ENCODE measurements at places on chromosomes 1 and 21.

DNA sequence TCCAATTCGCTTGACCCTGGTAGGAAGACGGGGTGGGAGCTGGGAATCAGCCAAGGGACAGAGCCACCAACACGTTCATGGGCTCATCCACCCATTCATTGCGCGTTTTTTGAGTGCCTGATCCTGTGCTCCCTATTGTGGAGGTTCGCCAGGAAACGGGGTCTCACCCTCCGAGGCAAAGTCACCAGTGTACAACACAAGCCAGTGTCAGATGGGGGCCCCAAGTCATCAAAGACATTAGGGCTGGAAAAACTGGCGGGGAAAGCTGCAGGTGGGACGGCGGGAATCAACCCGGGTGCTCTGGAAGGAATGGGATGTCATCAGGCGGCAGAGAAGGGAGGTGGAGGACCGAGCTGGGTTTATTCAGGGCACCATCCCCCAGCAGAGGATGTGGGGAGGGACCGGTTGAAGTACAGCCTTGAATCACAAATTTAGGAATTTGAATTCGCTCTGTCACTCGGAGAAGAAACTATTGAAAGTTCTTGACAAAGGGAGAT, 667 bp upstream of the NID1 start:
- no peak for DNase-seq

DNA sequence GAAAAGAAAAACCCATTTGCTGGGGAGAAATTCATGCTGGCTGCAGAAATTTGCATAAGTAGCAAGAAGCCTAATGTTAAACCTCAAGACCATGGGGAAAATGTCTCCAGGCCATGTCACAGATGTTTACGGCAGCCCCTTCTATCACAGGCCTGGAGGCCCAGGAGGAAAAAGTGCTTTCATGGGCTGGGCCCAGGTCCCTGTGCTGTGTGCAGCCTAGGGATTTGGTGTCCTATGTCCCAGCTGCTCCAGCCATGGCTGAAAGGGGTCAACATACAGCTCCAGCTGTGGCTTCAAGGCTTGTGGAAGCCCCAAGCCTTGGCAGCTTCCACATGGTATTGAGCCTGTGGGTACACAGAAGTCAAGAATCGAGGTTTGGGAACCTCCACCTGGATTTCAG, 93.0 kb downstream of the HFM1 start:
- DNase-seq, result no peak

DNA sequence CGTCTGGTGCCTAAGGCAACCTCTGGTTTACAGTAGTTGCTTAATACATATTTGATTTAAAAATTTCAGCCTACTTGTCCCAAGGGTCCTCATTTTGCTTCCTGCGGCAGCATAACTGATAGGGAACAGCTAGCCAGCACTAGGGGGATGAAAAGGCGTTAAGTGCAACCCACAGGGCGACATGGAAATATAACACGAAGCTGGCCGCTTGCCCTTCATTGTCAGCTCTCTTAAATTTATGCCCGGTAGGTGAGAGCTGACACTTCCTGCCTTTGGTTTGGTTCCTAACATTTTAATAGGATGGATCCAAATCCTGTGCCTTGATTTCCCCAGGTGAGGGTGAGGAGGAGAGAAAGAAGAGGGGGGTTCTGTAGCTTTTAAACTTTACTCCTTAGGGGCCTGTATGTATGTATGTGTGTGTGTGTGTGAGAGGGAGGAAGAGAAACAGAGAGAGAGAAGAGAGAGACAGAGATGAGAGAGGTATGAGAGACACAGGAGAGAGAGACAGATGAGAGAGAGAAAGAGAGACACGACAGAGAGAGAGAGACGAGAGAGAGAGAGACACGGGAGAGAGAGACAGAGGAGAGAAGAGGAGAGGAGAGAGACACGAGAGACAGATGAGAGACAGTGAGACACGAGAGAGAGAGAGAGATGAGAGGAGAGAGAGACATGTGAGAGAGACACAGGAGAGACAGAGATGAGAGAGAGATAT, 938 bp upstream of the ACTN2 start:
- no peak for DNase-seq

- no peak for DNase-seq
Measured at GRCh38 chr21:43703035-43703880, 15.7 kb upstream of the PDXK start.

DNA sequence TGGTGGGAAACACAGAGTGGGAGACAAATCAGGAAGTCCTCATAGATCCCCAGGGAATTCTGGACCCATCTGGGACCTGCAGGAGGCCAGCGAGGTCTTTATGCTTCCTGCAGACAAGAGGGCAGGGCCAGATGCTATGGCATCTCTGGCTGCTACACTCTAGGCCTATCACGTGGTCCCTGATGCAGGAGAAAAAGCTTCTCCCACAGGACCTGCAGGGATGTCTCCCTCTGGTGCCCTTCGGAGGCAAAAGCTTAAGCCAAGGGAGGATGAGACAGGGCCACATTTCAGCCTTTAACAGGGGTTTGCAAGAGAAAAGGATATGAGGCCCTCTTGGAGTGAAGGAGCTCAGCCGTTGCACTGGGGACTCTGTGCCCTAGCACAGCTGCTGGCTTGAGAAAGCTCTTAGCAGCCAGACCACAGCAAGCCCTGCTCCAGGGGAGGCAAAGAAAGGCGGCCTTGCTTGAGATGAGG, 243.0 kb downstream of the C1orf94 start:
- no peak for DNase-seq

DNA sequence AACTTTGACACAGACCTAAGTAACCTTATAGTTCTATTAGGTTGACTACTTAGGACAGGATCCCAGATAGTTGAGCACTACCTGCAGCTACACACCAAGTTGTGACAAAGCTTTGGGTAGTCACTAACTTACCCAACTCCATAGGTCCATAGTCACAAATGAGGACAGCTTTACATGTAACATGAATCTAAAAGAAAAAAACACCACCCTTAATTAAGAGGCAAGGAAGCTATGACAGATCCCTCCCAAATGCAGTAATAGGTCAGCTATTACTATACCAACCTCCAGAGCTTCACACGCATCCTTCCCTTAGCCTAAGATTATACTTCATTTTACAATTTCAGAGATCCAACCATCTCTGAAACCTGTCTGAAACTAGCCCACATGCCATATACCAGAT, 12.7 kb upstream of the RAB42 start:
- no peak for DNase-seq

GRCh38 chr1:41097105-41097504, 75.6 kb upstream of the SLFNL1 start:
- DNase-seq, result no peak

DNA sequence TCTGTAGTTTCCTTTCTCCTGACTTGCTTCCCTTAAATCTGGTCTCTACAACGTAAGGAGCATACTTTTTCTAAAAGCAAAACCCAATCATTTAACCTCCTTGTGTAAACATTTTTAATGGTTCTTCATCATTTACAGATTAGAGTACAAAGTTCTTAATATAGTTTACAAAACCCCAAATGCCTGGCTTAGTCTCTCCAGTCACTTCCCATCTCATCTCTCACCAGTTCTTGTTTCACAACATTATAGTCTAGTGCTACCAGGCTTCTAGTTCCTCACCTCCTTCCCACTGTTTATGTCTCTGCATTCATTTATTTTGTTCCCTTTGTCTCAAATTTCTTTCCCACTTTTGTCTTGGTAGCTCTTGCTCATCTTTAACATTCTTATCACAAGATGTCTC, 168.4 kb downstream of the FASLG start:
- no peak for DNase-seq

- DNase-seq, result no peak
Measured at GRCh38 chr1:66291531-66291864, 242.5 kb upstream of the SGIP1 start.

DNA sequence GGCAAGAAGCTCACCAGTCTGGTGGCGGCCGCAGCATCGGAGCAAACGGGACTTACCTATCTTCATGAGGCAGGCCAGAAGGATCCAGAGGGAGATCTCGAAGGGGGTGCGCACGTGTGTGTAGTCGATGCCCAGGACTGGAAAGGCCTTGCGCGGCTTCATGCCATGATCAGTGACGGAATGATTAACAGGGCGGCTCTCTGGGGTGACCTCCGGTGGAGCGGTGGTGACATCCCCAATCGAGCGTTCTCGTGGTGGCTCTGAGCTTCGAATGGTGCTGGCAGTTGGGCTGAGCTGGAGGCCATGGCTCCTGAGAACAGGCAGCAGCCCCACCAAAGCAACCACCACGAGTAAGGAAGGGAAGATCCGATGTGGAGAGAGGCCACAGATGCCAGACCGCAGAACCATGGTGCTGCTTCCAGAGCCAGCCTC, 982 bp downstream of the SLC9A1 start:
- DNase-seq, result no peak

- DNase-seq, result no peak
Measured at GRCh38 chr1:226762988-226763904, 24.2 kb upstream of the ITPKB start.

DNA sequence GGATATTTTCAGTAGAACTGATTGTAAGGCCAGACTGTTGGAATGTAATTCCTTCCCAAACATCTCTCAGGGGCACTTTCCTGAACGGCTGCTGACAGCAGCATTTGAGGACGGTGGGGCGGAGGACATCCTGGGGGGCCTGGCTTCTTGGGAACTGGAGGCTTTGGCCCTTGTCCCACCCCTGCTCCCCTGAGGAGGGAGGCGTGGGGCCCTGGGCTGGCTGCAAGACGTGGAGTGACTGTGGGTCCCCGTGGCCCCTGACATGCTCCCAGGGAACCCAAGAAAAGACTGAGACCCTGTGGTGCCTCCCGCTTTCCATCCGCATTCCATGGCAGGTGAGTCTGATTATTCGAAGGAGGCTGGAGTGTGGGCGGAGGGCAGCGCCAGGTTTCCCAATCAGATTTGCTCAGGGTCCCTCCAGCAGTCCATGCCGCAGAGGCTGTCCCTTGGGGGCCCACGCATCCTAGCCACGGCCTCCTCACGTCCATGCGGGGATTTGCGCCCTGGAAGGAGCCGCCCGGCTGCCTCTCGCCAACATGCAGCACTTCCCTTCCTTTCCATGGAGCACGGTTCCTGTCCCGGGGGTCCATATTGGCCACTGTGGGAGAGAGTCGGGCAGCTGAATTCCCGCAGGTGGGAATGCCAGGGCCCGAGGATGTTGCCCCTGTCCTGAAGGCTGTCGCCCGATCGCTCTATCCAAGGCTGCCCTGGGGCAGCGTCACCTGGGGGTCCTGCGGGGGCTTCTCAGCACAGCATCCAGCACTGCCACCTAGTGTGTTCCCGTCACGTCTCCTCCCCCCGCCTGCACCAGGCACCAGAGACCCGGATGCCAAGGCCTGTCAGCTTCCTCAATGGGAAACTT, 69.0 kb downstream of the FAAP20 start:
- DNase-seq, result no peak

- DNase-seq, result no peak
Measured at GRCh38 chr1:237111807-237112206, 69.8 kb downstream of the RYR2 start.

DNA sequence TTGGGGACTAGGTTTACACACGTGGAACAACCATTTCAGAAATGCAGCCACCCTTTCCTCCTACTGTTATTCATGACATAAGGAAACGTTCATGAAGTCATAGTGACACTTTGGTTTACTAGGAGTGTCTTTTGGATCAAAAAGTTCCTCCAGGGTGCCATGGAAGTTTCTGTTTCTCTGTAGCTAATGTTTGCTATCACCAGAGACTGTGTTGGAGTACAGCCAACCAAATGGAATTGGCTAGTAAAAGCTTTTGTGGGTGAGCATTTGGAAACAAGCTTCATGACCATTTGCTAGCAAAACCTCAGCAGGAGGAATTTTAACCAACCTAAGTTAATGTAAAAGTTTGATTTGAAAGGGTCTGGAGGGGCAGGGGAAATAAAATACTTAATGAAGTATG, 43.9 kb upstream of the ADGRL2 start:
- no peak for DNase-seq

DNA sequence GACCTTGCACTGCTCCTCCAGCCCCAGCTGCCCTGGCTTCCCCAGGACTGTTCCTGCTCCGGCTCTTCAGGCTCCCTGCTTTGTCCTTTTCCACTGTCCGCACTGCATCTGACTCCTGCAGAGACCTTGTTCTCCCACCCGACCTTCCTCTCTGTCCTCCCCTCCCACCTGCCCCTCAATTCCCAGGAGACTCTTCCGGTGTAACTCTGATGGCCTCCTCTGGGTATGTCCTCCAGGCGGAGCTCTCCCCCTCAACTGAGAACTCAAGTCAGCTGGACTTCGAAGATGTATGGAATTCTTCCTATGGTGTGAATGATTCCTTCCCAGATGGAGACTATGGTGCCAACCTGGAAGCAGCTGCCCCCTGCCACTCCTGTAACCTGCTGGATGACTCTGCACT, 550 bp downstream of the ACKR1 start:
- DNase-seq, result no peak

DNA sequence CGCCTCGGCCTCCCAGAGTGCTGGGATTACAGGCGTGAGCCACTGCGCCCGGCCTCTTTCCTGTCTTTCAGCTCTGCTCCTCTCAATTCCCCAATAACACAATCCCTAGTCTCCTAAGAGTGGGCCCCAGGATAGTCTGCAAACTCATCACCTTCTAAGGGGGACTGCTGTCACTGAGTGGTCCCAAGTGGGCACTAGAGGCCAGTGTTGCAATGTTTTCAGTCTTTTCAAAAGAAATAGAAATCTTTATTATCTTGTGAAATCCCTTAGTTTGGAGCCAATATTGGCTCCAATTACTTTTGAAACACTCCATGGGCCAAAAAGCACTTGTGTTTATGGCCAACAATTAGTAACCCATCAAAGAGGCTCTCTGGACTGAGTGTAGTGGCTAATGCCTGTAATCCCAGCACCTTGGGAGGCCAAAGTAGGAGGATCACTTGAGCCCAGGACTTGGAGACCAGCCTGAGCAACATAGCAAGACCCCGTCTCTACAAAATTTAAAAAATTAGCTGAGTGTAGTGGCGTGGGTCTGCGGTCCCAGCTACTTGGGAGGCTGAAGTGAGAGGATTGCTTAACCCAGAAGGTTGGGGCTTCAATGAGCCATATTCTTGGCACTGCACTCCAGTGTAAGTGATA, 28.6 kb upstream of the ZNF697 start:
- DNase-seq, result no peak

GRCh38 chr1:239924741-239925350, 166.8 kb upstream of the FMN2 start:
- DNase-seq, result no peak

DNA sequence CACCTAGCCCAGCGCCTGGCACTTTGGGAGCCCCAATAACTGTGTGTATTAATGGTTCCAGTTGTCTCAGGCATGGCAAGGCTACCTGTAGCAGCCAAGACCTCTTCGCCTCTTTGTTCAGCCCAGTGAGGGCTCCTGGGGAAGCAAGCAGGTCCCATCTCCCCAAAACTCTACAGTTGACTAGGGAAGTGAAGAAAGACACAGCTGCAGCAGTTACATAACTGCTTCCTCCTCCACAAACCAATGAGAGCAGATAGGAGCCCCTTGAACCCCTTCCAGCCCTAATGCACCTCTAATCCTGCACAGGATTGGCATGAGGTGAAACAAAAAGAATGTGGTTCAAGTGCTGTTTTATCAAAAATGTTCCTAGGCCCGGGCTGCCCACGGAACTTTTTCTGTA, 100.5 kb downstream of the SYF2 start:
- DNase-seq, result no peak

- no peak for DNase-seq
Measured at GRCh38 chr21:25862596-25862995, 127.8 kb downstream of the GABPA start.

DNA sequence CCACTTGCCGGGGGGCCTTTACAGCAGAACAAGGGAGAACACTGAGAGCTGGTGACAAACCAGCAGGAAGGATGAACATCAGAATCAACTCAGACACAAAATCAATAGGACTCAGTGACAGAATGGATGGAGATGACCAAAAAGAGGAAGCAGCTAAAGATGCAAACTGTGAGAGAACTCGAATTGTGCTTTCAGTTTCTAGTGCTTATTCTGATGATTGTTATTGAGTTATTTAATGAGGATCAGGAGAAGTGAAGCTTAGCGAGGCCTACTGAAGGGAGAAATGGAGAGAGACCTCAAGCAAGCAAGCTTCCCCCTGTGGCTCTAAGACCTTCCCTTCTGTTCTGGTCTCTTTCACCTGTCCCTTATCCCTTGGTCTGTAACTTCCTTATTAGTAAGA, 30.3 kb upstream of the TMEM125 start:
- DNase-seq, result no peak

Measured in effector CD8-positive, alpha-beta T cell (primary cell).